ELF-1 (cell line): ENCODE measurements at places on chromosomes 3 and 15.

GRCh38 chr3:115292131-115292530 is 145.0 kb upstream of the ZBTB20 start:
- DNase-seq: no peak

DNA sequence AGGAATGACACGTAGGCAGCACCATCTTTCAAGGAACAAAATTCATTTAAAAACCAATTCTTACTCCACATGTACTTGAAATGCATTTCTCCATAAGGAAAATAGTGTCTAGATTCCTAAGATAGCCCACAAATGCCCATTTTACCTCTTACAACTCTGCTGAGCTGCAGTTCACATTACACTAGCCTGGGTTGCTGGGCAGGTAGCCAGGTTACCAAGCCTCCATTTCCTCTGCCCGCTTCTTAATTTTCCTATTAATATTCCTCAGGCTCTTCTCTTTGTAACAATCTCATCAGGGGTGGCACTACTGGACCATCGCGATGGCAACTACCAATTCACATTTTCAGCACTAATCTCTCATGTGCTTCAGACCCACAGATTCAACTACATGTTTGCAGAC is 10.8 kb downstream of the ATP13A3 start:
- DNase-seq: no peak

DNA sequence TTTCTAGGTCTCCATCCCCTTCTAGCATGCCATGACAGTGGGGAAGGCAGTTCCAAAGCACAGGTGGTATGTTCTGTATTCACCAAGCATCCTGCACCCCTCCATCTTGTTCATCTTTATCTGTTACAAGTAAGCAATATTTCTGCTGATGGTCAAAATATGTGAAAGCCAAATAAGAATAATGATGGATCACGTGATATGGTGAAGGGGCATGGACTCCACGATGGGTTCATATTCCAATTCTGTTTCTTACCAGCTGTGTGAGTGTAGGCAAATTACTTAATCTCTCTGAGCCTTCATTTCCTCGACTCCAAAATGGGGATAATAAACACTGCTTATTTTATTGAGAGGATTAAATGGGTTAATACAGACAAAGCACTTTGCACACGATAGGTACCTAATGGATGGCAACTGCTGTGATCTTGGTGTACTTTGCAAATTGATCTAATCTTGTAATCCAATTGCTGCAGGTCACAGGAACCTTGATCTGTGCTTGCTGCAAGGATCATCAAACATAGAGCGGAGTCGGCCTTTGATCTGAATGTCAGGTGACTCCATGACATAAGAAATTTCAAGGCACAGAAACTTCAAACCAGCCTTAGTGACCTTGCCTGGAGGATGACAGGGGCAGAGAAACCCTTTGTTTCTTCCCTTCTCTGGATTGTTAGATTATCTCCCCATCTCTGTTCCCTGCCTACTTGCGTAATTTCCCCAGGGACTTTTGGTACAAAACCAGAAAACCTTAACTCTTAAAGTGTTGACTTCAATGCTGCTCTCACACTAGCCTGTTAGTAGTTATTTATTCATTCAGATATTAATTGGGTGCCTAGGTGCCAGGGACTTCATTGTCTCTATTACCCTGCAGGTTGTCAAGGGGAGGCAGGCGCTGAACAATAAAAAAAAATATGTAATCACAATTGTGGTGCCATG is 25.8 kb downstream of the SIAH2 start:
- peak; percentile 56 for DNase-seq

- no peak for DNase-seq
Observed at GRCh38 chr3:27431116-27431515, 53.1 kb downstream of the SLC4A7 start.

- DNase-seq: no peak
Observed at GRCh38 chr3:179192542-179192941, 44.4 kb downstream of the PIK3CA start.

DNA sequence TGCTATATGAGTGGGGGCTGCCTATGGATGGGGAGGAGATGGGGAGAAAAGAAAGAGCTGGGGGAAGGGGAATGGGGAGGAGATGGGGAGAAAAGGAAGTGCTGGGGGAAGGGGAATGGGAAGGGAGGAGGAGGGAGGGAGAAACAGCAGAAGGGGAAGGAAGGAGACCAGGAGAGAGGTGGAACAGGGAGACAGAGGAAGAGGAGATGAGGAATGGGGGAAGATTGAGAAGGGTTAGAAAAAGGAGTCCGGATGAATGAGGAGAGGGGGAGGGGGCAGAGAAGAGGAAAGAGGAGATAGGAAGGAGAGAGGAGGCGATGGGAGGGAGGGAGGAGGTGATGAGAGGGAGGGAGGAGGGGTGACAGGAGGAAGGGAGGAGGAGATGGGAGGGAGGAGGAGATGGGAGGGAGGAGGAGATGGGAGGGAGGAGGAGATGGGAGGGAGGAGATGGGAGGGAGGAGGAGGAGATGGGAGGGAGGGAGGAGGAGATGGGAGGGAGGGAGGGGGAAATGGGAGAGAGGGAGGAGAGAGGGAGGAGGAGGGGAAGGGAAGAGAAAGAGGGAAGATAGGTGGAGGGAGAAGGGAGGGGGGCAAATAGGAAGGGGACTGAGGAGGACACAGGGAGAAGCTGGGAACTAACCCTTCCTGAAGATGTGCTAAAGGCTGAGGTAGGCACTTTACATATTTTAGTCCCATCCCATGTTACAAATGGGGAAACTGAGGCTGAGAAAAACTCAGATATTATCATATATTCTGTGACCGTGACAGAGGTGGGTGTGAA is 6.6 kb upstream of the BCL2L10 start:
- no peak for DNase-seq

GRCh38 chr3:71831599-71831998 is 46.7 kb upstream of the PROK2 start:
- no peak for DNase-seq

GRCh38 chr3:172562871-172563865 is 39.9 kb upstream of the TNFSF10 start:
- DNase-seq: no peak

GRCh38 chr15:101445562-101446517 is 43.7 kb downstream of the PCSK6 start:
- DNase-seq: no peak

GRCh38 chr15:40829115-40829514 is 607 bp upstream of the PPP1R14D start:
- DNase-seq: no peak

DNA sequence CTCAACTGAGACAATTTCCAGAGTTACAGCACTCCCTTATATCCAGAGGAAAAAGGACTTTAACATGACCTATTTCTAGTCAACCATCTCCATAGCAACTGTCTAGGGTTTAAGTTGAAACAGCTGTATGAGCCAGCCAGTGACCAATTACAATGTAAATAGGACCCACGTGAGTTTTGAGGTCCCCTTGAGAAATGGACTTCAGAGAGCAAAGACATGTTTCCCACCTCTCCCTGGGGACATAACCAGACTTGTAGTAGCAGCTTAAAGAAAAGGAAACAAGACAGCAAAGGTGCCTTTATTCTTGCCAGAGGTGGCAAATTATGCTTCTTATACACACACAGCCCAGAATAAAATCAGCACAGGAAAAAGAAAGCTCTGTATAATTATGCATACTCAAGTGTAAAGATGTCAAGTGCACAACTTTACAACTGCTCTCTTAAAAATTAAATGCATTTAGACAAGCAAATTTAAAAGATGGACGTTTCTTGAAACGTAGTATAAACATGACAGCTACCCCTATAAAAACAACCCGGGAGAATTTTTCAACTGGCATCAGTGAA is 40.2 kb downstream of the SUMF1 start:
- DNase-seq: no peak

- no peak for DNase-seq
Observed at GRCh38 chr15:27660676-27661075, 438.4 kb downstream of the OCA2 start.

DNA sequence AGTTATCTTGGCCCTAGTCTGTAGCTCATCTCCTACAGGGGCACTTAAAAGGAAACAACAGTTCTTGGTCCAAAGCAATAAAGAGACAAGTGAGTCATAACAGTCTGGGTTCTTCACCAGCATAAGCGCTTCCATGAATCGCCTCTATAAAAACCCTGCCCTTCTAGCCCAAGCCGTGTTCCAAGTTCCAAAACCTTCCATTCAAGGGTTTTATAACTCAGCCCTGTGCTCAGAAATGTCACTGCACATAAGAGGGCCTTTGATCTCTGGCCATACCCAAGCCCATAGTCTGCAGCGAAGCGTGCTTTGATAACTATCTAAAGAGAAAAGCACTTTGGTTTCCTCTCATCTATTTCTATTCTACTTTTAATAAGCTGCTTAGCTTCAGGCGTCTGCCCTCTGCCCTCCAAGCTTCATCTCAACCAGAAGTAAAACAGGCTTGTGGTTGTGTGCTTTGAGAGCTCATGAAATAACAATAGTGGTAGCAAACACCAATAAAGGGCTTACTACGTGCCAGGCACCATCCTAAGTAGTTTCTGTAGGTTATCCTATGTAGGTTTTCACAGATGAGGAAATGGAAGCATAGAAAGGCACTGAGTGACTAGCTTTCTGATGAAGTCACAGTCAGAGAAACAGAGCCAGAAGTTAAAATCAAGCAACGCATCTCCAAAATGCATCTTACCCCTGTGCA is 64.0 kb upstream of the AKAP13 start:
- no peak for DNase-seq

DNA sequence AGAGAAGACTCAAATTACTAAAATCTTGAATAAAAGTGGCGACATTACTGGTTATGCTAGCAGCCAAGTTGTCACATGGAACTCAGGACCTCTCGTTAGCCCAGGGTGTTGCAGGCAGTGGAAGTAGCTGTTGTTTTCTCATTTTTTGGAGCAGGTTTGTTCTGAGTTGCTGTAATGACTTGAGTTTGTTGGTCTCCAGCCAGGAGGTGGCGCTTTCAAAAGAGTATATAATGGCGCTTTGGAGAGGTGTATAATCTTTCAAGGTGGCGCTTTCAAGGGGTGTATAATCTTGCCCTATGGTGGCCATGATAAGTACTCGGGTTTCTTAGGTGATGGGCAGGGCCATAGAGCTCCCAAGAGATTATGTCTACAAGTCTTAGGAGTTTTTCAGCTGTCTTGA is 632.7 kb downstream of the NTRK3 start:
- peak; percentile 42 for DNase-seq

DNA sequence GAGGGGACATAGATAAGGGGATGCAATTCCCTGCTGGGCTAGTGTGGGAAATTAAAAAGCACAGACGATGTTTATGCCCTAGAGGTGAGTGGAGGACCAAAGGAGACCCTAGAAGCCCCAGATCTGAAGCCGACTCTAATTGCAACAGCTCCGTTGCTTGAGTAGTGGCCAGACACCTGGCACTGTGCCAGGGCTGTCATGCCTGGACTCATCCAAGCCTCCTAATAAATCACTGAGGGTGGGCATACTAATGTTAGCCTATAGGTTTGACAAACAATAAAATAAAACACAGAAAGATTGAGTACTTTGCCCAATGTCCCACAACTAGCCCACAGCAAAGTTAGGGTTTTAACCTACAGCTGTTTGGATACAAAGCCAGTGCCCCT is 25.4 kb upstream of the MRPS22 start:
- DNase-seq: no peak

DNA sequence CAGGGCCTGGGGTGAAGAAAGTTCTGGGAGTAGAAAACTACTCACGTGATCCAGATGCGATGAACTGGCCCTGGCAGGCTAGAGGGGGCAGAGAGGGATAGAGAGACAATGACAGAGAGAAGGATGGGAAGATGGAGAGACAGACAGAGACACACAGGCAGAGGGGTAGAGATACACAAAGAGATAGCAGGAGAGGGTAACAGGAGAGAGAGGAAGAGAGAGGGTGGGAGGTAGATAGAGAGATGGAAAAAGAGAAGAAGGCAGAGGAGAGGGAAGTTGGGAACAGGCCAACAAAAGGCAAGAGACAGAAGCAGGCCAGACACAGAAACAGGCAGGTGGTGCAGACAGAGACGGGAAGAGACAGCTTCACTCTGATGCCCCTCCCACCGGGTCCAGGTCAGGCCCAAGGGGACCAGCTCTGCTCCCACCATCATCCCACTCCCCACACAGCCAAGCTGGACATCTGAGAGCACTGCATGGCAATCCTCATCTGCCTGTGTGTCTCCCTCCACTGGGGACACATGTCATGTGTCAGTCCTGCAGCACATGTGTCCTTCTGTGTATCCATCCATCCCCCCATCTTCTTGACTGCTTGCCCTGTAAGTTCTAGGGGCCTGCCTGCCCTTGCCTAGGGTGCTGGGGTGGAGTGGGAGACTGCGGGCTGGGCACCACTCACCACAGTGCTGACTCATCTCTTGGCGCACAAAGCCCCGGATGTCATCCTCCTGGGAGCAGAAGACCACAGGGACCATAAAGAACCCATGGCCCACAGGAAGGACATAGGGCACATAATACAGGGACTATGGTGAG is 2.2 kb upstream of the UCN2 start:
- no peak for DNase-seq

GRCh38 chr15:67178569-67179210 is 75.8 kb downstream of the AAGAB start:
- peak; percentile 83 for DNase-seq

- DNase-seq: no peak
Observed at GRCh38 chr3:30321065-30321464, 285.3 kb upstream of the TGFBR2 start.

GRCh38 chr3:114850898-114851297 is 296.2 kb downstream of the ZBTB20 start:
- no peak for DNase-seq
